ENCODE measurements at places on chromosomes 2 and 18.

DNA sequence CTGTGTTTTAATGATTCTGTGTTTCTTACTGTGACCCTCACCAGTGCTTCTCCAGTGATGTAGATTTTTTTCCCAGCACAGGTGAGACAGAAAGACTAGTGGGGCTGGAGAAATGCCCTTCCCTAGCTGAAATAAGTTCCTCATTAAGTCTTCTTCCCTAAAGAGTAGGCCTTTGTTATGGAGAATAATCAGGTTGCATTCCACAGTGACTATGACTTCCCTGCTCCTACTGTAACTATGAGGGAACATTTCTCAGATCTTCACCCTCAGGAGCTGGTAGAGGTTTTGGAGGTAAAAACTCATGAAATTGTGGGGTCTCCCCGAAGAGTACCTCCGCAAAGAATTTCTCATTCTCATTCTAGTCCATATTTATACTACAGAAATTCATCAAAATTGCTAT, 286.2 kb downstream of the GRB14 start:
- no peak for DNase-seq

GRCh38 chr2:189297446-189297845, 117.9 kb upstream of the COL5A2 start:
- DNase-seq, result peak; percentile 65

GRCh38 chr2:54545702-54546450, 89.7 kb downstream of the SPTBN1 start:
- no peak for DNase-seq

GRCh38 chr2:198628596-198628995, 824.2 kb downstream of the PLCL1 start:
- no peak for DNase-seq

- DNase-seq, result peak; percentile 35
These were observed 141.9 kb downstream of the ANKRD44 start for GRCh38 chr2:197168705-197169104.
